A549 treated with ZK216348 at 1 μM for 4 hours (cell line): ENCODE measurements at places on chromosomes 7 and 10. TPM values are rescaled to one million over a fixed set of nuclear protein-coding genes. Genes with fewer than 3 reads are reported as not detected.

The CUBN gene
- 0.01 to 0.23 TPM (median 0.02 TPM) in 5 replicates for total RNA-seq

The FGF8 gene
- total RNA-seq: not detected in 5 replicates

The FAM53B gene
- total RNA-seq: 6.9 to 13.3 TPM (median 12.7 TPM) in 5 replicates

The GPR158 gene
- 0.04 to 0.11 TPM (median 0.07 TPM) in 5 replicates for total RNA-seq

The SLC18A2 gene
- total RNA-seq: not detected in 5 replicates

The CDC14C gene
- not detected in 5 replicates for total RNA-seq

The ZNF282 gene
- total RNA-seq: 15.0 to 25.3 TPM (median 23.6 TPM) in 5 replicates

The DMBT1 gene
- 0.07 to 0.18 TPM (median 0.13 TPM) in 5 replicates for total RNA-seq

The GIMAP4 gene
- total RNA-seq: not detected in 5 replicates

The MBLAC1 gene
- 2.8 to 3.5 TPM (median 3.0 TPM) in 5 replicates for total RNA-seq

The LRRC18 gene
- not detected in 5 replicates for total RNA-seq

The WIPF3 gene
- total RNA-seq: 0.49 to 0.77 TPM (median 0.62 TPM) in 5 replicates

The MMD2 gene
- total RNA-seq: not detected in 5 replicates

The TRIL gene
- total RNA-seq: not detected in 5 replicates

The IKZF5 gene
- total RNA-seq: 4.8 to 6.6 TPM (median 6.0 TPM) in 5 replicates

The LRRD1 gene
- not detected in 5 replicates for total RNA-seq

The HOXA9 gene
- total RNA-seq: 0.29 to 0.79 TPM (median 0.38 TPM) in 5 replicates

The TASOR2 gene
- total RNA-seq: 22.4 to 45.5 TPM (median 35.6 TPM) in 5 replicates

The NPFFR1 gene
- not detected in 5 replicates for total RNA-seq

The OR2A7 gene
- not detected in 5 replicates for total RNA-seq

The TMEM236 gene
- total RNA-seq: 0.04 to 0.09 TPM (median 0.05 TPM) in 5 replicates

The FRMD4A gene
- total RNA-seq: 2.8 to 11.1 TPM (median 4.3 TPM) in 5 replicates

The CH25H gene
- total RNA-seq: 0.15 TPM in 1 of 5 replicates, not detected in the others

The NXPH1 gene
- not detected in 5 replicates for total RNA-seq

The EN2 gene
- total RNA-seq: 0.62 to 1.0 TPM (median 0.96 TPM) in 5 replicates

The LRRC4 gene
- total RNA-seq: not detected in 5 replicates

The SPDYE16 gene
- not detected in 5 replicates for total RNA-seq

The IFIT3 gene
- total RNA-seq: 3.8 to 7.2 TPM (median 4.9 TPM) in 5 replicates

The MSS51 gene
- total RNA-seq: 0.40 to 0.65 TPM (median 0.62 TPM) in 5 replicates

The NACAD gene
- total RNA-seq: 0.14 to 0.39 TPM (median 0.35 TPM) in 5 replicates

The MYH16 gene
- 0.27 to 1.2 TPM (median 0.74 TPM) in 5 replicates for total RNA-seq

The CACNB2 gene
- not detected in 5 replicates for total RNA-seq

The TBX20 gene
- 1.6 to 2.9 TPM (median 1.8 TPM) in 5 replicates for total RNA-seq

The LEP gene
- not detected in 5 replicates for total RNA-seq

The TMEM176A gene
- not detected in 5 replicates for total RNA-seq

The GET4 gene
- total RNA-seq: 28.5 to 65.0 TPM (median 60.6 TPM) in 5 replicates

The AKR1E2 gene
- 7.5 to 7.9 TPM (median 7.5 TPM) in 5 replicates for total RNA-seq

The RAB11FIP2 gene
- total RNA-seq: 4.3 to 18.4 TPM (median 10.9 TPM) in 5 replicates

The CUEDC2 gene
- 54.9 to 73.1 TPM (median 62.7 TPM) in 5 replicates for total RNA-seq

The TEX47 gene
- total RNA-seq: not detected in 5 replicates

The ECHDC3 gene
- total RNA-seq: 6.6 to 10.4 TPM (median 8.5 TPM) in 5 replicates

The CC2D2B gene
- 0.22 TPM in 1 of 5 replicates, not detected in the others for total RNA-seq

The CFTR gene
- total RNA-seq: 0.08 to 0.09 TPM in 2 of 5 replicates, not detected in the others

The CLEC2L gene
- total RNA-seq: 0.25 TPM in 1 of 5 replicates, not detected in the others

The RADIL gene
- total RNA-seq: 0.62 to 2.3 TPM (median 2.0 TPM) in 5 replicates

The VWDE gene
- total RNA-seq: 0.29 to 1.3 TPM (median 0.47 TPM) in 5 replicates

The ENKUR gene
- total RNA-seq: 0.25 to 0.48 TPM (median 0.37 TPM) in 5 replicates
